ENCODE measurements at places on chromosomes 3 and 15.

DNA sequence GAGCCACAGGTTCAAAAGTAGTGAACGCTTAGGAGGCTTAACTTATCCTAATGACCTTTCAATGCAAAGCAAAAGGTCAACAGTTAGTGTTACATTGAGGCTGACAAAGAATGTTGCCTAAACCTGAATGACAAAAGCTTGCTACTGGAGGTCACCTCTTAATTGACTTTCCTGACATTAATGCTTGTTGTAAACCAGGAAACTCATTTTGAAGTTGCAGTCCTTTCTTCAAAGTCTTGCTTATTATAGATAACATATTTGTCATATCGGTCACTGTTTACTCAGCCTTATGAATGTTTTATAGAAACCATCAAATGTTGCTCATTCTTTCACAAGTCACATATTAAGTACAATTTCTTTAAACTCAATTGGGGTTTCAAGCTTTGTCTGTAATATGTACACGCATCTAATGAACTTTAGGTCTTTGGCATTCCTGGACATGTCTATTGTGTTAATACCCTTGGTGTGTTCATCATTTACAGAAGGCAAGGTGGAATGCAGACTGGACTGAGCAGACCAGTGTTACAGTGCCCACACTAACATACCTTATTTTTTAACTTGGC is 488.2 kb upstream of the NECTIN3 start:
- peak; percentile 2 for DNase-seq

- DNase-seq = peak; percentile 72
Observed at GRCh38 chr15:32700501-32701150, 17.2 kb upstream of the GREM1 start.

GRCh38 chr15:40054605-40054854 is 15.5 kb upstream of the SRP14 start:
- no peak for DNase-seq

DNA sequence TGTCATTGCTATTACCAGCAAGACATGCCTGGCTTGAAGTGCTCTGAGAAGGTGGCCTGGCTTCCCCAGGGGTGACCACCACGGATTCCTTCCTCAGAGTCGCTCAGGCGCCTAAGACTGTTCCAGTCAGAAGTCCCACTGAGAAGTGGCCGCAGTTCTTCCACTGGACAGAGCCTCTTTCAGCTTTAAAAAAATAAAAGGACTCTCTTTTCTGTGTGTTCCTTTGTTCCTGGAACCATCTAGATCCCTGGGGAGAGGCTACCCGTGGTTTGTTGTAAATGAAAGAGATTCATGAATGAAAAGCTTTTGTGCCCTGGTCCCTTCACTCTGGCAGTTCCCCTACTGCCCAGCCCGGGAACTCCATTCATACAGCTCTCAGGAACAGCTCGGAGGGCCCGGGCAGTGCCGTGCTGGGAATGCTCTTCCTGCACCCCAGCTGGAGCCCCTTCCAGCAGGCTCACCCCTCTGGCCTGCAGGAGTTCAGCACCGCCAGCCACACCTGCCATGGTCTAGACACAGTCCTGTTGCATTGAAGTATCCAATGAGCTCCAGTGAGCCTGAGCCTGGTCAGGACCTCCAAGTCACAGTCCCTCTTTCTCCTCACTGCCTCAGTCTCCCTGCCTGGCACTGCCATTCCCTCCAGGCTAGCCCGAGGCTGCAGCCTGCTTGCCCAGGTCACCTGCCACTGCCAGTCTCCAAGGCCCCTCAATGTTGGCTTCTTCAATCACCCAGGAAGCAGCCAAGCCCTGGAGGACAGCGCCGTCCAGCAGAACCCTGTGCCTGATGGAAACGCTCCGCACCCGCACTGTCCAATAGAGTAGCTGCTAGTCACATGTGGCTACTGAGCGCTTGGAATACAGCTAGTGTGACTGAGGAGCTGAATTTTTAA is 75.4 kb downstream of the XXYLT1 start:
- no peak for DNase-seq

DNA sequence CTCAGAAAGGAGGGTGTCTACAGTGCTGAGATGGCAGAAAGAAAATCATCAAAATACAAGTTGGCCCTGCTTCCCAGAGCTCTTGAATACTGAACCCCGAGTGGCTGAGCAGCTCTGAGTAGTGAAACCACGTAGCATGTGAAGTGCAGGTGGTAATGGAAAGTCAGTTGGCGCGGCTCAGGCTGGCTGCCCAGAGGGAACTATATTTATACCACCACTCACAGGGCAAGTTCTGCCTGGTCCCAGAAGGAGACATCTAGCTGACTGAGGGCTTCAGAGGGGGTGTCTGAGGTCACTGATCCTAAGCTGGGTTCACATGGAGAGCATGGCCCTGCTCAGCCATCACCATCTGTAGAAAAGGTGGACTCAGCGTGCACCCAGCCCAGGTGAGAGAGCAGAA is 129.6 kb upstream of the AGBL1 start:
- no peak for DNase-seq

DNA sequence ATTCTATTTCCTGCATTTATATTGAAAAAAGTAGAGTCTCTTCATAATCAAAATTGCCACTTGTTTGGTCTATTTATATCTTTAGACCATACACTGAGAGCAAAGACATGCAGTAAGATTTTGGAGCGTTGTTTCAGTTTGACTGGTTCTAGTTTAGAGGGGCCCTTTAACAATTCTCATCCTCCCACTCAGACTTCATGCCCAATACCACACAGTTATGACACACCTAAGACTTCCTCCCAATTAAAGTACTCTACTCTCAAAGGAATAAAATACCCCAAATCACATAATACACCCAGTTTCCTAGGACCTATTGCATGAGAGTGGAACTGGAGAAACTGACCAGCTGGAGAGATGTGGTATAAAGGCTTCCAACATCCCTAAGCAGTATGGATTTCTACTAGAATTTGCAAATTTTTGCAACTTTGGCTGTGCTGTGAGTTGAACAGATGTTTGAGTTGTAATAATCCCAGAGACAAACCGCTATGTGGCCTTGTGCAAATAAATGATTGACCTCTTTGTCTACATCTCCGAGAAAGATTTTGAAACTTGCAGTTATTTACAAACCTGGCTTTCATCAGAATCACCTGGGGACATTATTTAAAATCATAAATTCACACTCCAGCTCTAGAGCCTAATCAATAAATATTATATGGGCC is 170.0 kb upstream of the ROBO2 start:
- DNase-seq = peak; percentile 6

DNA sequence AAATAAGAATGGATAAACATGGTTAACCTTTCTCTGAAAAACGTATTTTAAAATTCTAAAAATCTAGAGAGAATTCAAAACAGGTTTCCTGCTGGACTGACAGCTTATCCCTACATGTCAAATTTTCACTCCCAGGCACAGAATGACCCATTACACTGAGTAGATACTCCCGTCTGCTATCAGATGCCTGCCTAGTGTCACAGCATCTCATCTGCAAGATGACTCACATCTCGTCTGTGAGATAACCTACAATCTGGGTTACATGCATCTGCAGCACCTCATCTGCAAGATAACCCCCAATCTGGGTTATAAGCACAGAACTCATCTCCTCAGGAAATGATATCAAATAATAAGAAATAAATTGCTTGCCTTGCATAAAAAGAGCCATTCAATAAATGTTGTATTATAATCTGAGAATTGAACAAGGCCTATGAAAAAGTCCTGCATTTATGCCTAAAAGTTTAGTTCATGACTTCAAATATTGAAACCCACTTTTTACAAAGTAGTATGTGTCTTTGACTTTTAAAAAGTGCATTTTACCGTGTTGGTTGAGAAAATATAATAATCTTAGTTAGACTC is 188.3 kb upstream of the THBS1 start:
- DNase-seq = no peak

GRCh38 chr3:150194957-150195356 is 213.1 kb upstream of the TSC22D2 start:
- no peak for DNase-seq

GRCh38 chr15:31206386-31207181 is 105.1 kb upstream of the TRPM1 start:
- DNase-seq = no peak

- DNase-seq = no peak
Observed at GRCh38 chr3:171977860-171978259, 61.5 kb upstream of the FNDC3B start.

DNA sequence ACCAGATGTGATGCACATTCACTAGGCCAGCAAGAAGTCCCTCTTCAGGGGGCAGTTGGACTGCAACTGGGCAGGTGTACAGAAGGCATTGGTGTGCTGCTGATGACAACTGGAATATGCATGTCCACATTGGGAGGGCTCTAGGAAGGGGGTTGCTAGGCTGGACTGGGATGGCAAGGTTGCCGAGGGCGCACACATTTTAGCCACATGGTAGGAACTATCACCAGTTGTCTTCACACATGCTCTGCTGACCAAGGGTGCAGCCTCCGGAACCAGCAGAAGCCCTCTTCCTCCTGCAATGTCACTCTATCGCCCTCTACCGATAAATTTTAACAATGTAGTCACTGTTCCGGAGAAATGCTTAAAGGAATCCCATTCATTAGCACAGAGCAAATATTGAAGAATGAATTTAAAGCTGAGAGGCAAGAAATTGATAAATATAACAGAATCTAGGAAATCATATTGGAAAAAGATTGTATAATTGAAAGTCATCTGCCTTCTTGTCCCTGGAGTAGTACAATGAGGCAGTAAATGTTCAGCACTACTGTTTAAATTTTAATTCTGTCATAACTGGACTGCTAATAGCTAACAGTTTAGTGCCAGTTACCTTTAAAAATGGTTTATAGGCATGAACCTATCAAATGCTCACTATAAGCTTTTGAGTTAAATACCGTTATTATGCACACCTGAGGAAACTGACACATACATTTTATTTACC is 22.6 kb upstream of the LYSMD4 start:
- peak; percentile 74 for DNase-seq

DNA sequence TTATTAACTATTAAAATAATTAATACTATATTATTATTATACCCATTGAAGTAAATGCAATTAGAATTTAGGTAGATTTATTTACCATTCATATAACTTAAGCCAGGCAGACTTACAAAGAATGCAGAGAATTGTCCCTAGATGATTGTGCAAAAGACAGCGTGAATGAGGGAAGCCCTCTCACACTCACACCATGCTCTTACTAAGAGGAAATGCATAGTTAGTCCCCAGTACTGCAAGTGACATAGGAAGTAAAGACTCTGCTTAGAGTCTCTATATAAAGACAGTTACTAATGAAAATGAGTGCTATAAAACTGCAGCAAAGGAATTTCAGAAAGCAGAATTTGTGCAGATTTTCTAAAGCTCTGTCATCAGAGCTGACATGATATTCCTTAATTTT is 270.4 kb downstream of the ZBBX start:
- DNase-seq = no peak

DNA sequence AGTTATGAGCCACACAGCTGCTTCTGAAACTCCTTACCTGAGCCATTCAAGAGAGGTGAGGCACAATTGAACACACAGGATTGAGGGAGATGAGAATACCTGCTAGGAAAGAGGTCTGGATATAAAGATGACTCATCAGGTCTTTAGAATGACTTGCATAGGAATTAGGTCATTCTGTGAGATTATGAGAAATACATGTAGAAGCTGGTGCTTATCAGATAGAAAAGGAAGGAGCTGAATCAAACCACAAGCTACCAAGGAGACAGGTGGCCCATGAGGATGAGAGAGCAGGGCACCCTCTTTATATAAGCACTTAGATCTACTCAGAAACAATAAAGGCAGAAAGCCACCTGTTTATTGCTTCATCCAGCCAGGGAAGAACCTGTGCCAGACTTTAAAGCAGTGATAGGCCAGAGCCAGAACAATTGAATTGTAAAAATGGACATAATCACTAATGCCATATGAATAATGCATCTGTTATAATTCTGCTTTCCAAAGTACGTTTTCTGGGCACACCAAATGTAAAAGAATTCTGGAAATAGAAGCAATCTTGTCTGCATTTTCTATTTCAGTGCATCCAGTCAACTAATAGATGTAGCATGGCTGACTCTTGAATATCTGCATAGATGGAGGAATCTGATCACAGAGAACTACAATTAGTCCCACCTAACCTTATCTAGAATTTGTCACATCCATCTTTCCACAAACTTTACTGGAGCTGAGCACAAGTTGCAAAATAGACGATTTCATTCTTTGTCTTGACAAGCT is 74.9 kb downstream of the PIK3R4 start:
- no peak for DNase-seq

DNA sequence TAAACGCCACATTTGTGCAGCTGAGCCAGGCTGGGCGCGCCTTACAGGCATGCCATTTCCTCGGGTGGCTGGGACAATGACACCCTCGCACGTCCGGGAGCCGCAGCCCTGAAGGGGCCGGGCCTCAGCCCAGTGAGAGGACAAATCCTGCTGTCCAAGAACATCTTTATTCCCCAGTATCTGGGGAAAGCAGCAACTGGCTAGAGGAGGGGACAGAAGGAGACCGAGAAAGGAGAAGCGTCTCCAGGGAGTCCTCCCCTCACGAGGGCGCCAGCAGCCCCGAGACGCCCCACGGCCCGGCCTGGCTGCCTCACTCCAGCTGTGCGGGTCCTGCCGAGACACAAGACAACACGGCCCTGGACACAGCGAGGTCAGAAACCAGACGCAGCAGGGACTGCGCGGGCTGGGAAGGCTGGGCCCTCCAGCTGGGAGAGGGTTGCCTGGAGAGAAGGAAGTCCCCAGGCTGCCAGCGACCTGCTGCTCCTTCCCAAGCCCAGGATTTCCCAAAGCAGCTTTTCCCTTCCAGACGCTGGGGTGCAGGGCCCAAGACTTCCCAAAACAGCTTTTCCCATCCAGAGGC is 130.2 kb downstream of the CHSY1 start:
- no peak for DNase-seq
